ENCODE measurements at places on chromosomes 2 and 18.

- DNase-seq: no peak
These were observed 199.9 kb downstream of the BCL2 start for GRCh38 chr18:63119647-63120046.

DNA sequence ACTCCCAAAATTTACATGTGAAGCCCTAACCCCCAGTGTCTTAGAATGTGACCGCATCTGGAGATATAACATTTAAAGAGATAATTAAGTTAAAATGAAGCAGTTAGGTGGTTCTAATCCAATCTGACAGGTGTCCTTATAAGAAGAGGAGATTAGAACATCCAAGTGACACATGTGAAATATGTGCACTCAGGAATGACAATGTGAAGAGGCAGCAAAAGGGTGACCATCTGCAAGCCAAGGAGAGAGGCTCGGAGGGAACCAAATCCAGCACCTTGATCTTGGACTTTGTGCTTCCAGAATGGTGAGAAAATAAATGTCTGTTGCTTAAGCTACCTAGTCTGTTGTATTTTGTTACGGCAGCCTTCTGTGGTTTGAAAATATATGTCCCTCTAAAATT is 165.4 kb downstream of the FIGN start:
- DNase-seq: no peak

GRCh38 chr18:48733643-48734253 is 194.9 kb downstream of the CTIF start:
- DNase-seq: no peak

DNA sequence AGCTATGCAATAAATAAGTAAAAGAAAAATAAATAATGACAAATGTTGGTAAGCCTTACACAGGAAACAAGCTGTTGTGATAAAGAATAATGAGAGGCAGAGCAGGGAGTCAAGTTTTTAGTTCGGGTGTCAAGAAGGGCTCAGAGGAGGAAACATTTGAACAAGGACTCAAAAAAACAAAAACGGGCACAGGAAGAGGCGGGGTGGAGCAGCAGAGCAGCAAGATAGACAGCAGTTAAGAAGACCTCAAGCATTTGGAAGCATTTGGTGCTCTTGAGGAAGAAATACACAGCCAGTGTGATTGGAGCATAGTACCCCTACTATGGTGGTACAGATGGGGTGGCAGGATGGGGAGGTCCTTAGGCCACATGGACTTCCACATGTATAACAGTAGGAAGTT is 2.8 kb downstream of the TMEM169 start:
- no peak for DNase-seq

GRCh38 chr2:149767516-149767974 is 180.0 kb upstream of the MMADHC start:
- DNase-seq: no peak

DNA sequence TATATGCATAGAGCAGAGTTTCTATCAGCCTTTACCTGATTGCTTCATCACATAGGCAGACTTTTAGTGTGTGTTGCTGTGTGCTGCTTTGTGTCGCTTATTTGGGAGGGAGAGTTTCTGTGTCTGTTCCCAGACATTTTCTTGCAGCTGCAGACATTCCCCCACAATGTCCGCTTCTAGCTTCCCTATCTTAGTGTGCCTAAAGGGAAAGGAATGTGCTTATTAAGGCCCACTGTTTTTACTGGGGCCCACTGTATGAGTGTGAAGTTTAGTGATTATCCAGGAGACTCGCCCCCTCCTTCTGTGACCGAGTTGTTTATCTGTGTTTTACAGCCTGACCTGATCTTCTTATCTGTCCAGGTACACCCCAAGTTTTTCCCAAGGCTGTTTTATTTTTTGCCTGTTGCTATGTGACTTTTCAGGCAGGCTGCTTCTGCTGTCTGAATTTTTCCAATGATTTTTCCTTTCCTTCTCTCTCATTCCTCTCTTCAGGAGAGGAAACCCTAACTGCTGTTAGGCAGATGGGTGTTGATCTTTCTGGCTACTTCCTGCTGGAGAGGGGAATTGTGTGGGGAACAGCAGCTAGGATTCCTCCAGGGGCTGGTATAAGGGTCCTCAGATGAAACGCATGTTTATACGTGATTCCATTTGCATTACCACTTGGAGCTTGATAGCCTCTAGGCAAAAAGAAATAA is 47.6 kb downstream of the STK17B start:
- no peak for DNase-seq

GRCh38 chr2:160490733-160491685 is 2.6 kb downstream of the RBMS1 start:
- no peak for DNase-seq

DNA sequence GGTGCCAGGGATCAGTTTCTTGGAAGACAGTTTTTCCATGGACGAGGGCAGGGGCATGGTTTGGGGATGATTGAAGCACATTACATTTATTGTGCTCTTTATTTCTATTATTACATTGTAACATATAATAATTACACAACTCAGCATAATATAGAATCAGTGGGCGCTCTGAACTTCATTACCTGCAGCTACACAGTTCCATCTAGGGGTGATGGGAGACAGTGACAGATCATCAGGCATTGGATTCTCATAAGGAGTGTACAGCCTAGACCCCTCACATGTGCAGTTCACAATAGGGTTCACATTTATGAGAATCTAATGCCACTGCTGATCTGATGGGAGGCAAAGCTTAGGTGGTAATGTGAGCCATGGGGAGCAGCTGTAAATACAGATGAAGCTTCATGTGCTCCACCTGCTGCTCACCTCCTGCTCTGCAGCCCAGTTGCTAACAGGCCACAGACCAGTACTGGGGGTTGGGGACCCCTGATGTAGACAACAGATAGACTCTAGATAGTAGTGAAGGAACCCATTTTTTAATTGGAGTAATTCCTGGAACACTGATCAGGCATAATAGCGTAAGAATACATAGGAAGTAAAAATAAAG is 41.5 kb upstream of the MC4R start:
- no peak for DNase-seq

GRCh38 chr2:172350839-172351479 is 76.4 kb upstream of the ITGA6 start:
- DNase-seq: no peak

GRCh38 chr2:84427235-84428138 is 31.6 kb downstream of the SUCLG1 start:
- no peak for DNase-seq

DNA sequence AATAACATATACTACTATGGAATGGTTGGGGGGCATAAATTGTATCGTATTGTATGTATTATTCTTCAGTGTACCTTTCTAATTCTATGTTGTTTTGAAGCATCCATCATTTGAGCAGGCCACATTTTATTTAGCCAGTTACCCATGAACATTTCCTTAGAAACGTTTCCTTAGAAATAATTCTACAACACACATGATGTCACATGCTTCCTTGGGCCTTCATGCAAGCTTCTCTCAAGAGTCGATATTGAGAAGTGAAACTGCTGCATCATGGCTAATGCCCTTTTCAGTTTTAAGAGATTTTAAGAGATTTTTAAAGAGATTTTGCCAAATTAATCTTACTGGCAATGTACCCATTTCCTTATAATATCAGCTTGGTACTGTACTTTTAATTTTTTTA is 63.9 kb downstream of the ALPK2 start:
- DNase-seq: no peak

All from stimulated activated CD8-positive, alpha-beta memory T cell treated with anti-CD3 and anti-CD28 coated beads, Interleukin-4, amount 100 ng/mL, for 24 hours (primary cell).